ENCODE measurements at places on chromosomes 4 and X.

GRCh38 chr4:121953860-121954259 lies 2.0 kb upstream of the TRPC3 start:
- no peak for DNase-seq

DNA sequence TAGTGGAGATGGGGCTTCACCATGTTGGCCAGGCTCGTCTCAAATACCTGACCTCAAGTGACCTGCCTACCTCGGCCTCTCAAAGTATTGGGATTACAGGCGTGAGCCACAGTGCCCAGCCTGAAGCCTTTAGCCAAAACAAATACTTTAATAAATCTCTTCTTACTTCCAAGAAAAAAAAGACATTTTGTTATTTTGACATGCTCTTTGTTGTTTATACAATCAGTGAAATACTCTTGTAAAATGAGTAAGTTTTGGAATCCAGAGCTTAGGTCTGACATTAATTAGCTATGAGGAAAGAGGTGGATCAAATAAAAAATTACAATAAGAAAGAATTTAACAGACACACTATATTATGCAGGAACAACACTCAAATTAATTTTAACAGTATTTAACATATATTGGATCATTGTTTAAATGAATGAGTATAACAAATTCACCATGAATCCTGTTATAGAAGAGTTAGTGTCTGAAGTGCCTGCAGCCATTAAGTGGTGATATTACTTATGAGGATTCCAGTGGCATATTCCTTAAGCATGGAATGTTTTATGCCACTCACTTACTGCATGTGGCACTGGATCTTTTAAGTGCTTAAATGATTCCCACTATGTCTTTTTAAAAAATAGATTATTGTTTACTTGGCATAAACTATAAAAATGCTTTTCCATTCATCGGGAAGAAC lies 260.1 kb upstream of the GIMD1 start:
- no peak for DNase-seq

DNA sequence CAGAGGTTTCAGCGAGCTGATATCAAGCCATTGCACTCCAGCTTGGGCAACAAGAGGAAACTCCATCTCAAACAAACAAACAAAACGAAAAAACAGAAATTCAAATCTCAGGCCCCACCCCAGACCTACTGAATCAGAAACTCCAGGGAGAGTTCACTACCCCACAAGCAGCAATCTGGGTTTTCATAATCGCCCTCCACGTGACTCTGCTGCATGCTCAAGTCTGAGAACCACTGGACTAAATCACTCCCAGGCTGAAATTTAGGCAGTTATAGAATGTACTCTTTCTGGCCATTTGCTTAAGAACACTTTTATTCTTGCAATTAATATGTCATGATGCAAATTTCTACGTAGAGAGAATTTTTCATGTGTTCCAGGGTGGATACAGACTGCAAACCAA lies 287.3 kb downstream of the USP46 start:
- no peak for DNase-seq

- DNase-seq: no peak
Observed at GRCh38 chr4:95293014-95293413, 255.8 kb downstream of the UNC5C start.

GRCh38 chr4:109323348-109323747 lies 20.9 kb upstream of the COL25A1 start:
- DNase-seq: no peak

Data from stimulated activated CD8-positive, alpha-beta memory T cell treated with anti-CD3 and anti-CD28 coated beads, Interleukin-15, amount 100 ng/mL, for 24 hours (primary cell).